Activated naive CD4-positive, alpha-beta T cell treated with anti-CD3 and anti-CD28 coated beads, Interleukin-2, amount 10 ng/mL, durations not matched to agents 5 hours and 36 hours (primary cell): ENCODE measurements at places on chromosomes 2 and 18. TPM values are rescaled to one million over a fixed set of nuclear protein-coding genes. Genes with fewer than 3 reads are reported as not detected.

RNU2-63P gene
- total RNA-seq = 13.6 TPM

VIL1 gene
- total RNA-seq = not detected

DNAJC5G gene
- not detected for total RNA-seq

GPR39 gene
- total RNA-seq = not detected

NEU4 gene
- not detected for total RNA-seq

SIGLEC15 gene
- not detected for total RNA-seq

BCL2L11 gene
- 38.6 TPM for total RNA-seq

PLB1 gene
- 0.99 TPM for total RNA-seq

GALNT3 gene
- 7.9 TPM for total RNA-seq

NOL4 gene
- total RNA-seq = not detected

NDUFAF7 gene
- total RNA-seq = 19.1 TPM

NCKAP5 gene
- total RNA-seq = not detected

SCYGR4 gene
- total RNA-seq = not detected

EN1 gene
- not detected for total RNA-seq

AKAIN1 gene
- not detected for total RNA-seq

TMEM200C gene
- not detected for total RNA-seq

CENPA gene
- total RNA-seq = 31.0 TPM

ZNF804A gene
- total RNA-seq = not detected

ACVR1C gene
- 1.8 TPM for total RNA-seq

CAPG gene
- 180 TPM for total RNA-seq

MOGAT1 gene
- not detected for total RNA-seq

APOB gene
- total RNA-seq = not detected

POTEJ gene
- total RNA-seq = not detected

RBM44 gene
- total RNA-seq = 0.72 TPM

PDK1 gene
- total RNA-seq = 52.0 TPM

TRPM8 gene
- not detected for total RNA-seq

SERPINB4 gene
- total RNA-seq = not detected

IL1R2 gene
- not detected for total RNA-seq

OSBPL1A gene
- 1.4 TPM for total RNA-seq

IL36A gene
- not detected for total RNA-seq

VIT gene
- total RNA-seq = not detected

C2orf66 gene
- 0.17 TPM for total RNA-seq

PTPN2 gene
- total RNA-seq = 69.9 TPM

FEV gene
- total RNA-seq = not detected

LIMS4 gene
- 1.6 TPM for total RNA-seq

LOXHD1 gene
- 0.13 TPM for total RNA-seq

FER1L5 gene
- total RNA-seq = not detected

UGT1A4 gene
- total RNA-seq = not detected

RFTN2 gene
- not detected for total RNA-seq

ESPNL gene
- 0.10 TPM for total RNA-seq

FAM168B gene
- 57.0 TPM for total RNA-seq
